Left lung (tissue), 14 donors: ENCODE measurements at places on chromosomes 2 and 18.

GRCh38 chr2:106530866-106531265 lies 43.7 kb downstream of the CD8B2 start:
- DNase-seq: no peak

DNA sequence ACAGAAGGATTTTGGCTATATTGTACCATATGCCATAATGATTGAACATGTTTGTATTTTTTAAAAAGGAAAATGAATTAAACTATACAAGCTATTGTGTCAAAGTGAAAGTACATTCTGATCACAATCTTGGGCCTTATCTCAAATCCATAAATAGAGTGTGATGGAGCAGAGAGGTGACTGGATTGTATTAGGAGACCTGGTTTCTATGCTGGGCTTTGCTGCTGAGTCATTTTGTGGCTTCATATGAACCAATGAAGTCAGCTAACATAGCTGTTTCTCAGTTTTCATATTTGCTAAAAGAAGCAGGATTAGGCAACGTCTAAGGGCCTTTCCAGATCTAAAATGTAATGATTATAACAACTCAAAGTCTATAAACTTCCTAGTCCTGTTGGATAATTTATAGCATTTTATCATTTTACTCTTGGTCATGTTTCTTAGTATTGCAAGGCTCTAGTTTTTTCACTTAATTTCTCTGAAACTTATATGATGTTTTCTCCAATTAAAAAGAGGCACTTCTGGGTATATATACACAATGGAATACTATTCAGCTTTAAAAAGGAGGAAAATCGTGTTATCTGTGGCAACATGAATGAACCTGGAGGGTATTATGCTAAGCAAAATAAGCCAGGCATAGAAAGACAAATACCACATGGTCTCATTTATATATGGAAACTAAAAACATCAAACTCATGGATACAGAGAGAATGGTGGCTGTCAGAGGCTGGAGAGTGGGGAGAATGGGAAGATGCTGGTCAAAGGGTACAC lies 112.3 kb downstream of the MEP1B start:
- no peak for DNase-seq

DNA sequence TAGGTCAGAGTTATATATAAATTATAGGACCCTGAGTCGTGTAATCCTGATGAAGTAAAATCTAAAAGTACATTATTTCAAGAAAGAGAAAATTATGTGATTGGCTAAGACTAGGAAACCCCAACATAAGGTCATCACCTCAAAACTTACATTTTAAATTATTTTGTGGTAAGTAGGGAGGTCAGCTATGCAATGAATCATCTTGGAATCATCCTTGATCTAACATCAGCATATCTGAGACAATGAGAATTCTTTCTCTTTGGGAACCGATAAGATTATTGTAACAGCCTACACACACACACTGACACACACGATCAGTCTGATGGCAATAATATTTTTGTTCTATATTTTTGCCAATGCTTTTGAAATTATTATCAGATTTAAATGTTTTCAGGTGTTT lies 904.8 kb upstream of the CHAC2 start:
- DNase-seq: no peak

GRCh38 chr18:65659312-65659711 lies 91.5 kb upstream of the CDH7 start:
- DNase-seq: no peak

GRCh38 chr2:180519276-180519675 lies 461.1 kb upstream of the UBE2E3 start:
- DNase-seq: no peak

DNA sequence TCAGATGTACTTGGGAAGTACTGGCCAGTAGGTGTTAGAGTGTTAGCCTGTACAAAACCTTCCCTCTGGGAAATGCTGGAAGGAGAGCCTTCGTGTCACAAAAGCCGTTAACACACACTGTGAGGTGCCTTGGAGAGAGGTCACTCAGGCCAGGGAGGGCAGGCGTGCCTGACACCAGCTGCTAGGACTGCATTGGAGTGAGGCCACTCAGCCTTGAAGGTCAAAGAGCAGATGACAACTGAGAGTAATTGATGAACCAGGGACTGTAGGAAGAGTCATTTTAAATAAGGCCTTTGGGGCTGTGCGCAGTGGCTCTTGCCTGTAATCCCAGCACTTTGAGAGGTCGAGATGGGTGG lies 45.4 kb downstream of the ASAP2 start:
- no peak for DNase-seq

- no peak for DNase-seq
Observed at GRCh38 chr2:73938718-73939352, 12.2 kb downstream of the DGUOK start.

GRCh38 chr2:183630964-183631363 lies 506.7 kb downstream of the NUP35 start:
- no peak for DNase-seq

- no peak for DNase-seq
Observed at GRCh38 chr2:189137519-189137918, 42.0 kb downstream of the COL5A2 start.

DNA sequence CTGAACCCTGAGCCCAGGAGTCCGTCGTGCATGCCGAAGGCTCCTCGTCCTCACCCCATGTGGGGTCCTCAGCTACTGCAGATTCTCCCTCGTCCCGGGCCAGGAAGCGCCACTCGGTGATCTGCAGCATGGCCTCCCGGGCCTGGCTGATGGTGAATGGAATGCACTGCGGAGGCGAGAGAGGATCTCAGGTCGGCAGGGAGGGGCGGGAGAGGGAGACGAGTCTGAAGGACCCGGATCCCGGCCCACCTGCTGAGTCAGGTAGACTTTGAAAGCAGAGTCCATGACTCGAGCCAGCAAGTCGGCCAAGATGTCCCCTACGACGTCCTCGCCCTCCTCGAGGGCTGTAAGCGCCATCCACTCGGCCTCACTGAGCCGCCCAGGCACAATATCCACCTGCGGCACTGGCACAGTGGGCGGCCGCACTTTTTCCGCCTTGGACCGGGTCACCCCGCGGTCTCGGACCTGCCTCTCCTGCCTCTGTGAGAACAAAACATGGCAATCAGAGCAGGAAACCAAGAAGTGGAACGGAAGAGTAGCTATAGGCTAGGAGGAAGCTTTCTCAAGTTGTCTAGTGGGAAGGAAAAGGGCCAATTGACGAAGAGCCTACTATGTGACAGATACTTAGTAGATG lies 5.5 kb downstream of the C2orf81 start:
- no peak for DNase-seq

GRCh38 chr2:118814368-118814767 lies 33.1 kb downstream of the EN1 start:
- DNase-seq: no peak

- DNase-seq: no peak
Observed at GRCh38 chr18:46134920-46135675, 30.9 kb downstream of the HAUS1 start.
